ENCODE measurements at places on chromosomes 5 and 9. TPM values are rescaled to one million over a fixed set of nuclear protein-coding genes. Genes with fewer than 3 reads are reported as not detected.

The GOLGA1 gene
- total RNA-seq = 17.3 TPM

The SPINK4 gene
- not detected for total RNA-seq

The HINT2 gene
- total RNA-seq = 42.5 TPM

- DNase-seq = no peak
Observed at GRCh38 chr5:111869681-111870080, 112.7 kb upstream of the NREP start.

All from activated CD4-positive, alpha-beta T cell treated with anti-CD3 and anti-CD28 coated beads, Interleukin-2, amount 10 ng/mL, durations not matched to agents 24 days and 14 days (primary cell).